ENCODE measurements at places on chromosomes 2 and 18.
A peak's percentile ranks its signal among the peaks of the same experiment; 100 is the strongest.

- DNase-seq: no peak
Observed at GRCh38 chr2:18957909-18958308, 368.5 kb upstream of the NT5C1B start.

DNA sequence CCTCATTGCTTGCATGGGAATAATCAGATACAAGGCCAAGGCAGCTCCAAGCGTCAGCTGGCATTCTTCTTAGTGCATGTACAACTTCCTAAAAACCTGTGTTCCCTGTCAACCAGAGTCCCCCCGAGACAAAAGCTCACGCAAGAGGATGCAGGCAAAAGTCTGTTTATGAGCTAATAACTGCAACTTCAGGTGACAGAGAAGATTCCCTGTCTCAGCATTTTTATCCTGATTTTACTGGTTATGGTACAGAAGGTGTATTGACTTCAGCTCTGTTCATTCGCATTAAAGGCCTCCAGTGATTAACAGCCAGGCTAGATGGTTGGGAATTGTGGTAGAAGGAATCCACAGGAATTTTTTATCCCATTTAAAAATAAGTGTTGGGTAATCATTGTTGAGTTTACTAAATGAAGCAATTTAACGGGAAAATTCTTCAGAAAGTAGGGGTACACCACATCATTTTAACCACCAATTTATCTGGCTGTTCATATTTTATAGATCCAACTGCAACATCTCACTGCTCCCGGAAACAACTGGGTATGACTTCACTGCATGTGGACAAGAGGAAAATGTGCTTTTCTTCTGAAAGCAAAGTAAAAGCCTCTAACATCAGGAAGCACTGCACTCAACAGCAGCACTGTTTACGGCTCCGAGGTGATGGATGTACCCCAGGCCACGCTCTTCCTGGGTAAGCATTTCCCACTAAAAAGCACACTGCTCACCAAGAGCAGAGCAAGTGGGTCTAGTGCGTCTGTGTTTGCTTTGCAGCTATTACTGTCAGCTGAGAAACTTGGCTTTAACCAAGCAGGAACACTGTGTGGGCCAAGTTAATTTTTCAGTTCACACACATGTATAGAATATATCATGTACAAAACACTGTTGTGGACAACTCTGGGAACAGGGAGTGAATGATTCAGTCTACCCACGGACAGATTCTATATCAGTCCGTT lies 31.9 kb downstream of the CCBE1 start:
- no peak for DNase-seq

DNA sequence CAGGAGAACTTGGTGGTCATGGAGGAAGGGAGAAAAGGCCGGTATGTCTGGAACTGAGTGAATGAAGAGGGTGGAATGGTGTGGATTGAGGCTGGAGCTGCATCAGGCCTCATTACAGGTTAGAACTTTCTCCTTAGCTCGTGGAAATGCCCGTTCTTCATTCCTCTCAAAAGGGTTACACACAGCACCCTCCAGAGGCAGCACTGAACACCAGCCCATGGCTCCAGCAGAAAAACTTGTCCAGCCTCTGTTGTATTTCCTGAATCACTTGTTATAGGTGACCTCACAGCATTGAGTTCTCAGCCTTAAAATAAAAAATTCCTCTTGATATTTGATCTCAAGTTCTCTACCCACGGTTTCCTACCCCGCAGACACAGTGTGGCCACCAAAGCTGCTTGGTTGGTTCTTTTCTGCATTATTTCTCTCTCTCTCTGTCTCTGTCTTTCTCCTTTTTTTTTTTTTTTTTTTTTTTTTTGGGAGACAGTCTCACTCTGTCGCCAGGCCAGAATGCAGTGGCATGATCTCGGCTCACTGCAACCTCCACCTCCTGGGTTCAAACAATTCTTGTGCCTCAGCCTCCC lies 89.6 kb downstream of the ITGB1BP1 start:
- DNase-seq: peak; percentile 35

DNA sequence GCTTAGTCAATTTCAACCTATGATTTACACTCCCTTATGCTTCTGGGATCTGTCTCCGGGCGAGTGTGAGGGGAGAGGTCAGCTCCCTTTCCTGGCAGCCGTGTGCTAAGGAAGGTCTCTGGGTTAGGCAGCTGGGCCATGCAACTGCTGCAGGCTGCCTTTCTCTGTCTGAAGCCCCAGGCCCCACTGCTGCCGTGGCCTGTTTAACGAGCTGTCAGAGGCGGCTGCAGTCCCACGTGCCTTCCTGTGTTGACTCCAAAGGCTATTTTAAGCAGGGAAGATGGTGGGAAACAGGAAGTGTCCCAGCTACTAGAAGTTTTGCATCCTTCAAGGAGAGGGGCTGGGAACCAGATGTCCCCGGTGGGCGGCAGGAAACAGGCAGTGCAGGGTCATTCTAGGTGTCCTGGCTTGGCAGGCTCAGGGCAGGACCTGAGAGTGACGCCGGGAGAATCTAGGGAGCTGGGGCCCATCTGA lies 186.4 kb downstream of the TNS1 start:
- DNase-seq: peak; percentile 42

DNA sequence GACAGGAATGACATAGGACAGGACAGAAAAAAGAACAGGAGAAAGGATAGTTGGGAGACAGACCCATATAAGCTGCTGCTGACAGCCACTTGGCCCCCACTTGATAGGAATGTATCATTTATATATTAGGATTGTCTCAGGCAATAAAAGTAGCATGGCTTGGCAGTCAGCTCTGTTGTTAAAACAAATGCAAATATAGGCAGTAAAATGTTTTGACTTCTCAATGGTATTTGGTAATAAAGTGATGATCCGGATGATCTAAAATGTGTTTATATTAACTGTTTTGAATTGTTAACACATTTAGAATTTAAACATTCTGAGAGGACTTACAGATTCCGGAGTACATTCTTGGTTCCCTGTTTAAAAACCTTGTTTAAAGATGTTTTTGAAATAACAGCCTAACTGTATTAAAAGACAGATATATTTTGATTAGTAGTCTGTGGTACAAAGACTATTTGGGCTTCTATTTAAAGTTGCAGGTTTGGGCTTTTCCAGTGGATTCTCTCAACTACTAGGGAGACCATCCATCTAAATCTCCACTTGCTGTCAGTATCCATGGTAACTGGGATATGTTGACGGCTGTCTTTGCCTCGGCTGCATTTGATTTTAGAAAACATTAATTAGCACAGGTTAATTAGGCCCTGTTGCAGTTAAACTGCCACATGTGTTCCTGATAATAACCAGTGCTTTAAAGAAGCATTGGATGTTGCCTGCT lies 147.6 kb downstream of the ESCO1 start:
- no peak for DNase-seq

DNA sequence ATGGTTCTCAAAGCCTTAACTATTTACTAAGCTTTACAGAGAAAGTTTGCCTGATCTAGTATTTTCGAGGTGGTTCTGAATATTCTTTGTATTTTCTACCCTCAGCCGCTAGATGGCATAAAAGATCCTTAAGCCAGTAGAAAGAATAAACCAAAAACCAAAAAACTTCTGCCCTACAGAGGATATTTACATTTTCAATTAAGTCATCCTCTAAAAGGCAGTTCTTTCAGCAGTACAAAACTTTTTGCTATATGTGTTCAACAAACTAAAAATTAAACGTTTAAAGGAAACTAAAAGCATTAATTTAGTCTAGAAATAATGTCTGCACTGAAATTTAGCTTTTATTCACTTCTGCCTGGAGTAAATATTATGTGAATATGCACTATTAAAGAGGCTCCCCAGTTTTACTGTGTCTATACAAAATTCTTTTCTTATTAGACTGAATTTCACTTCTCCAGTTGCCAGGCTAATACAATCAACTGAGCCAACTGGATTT lies 297.5 kb downstream of the PIEZO2 start:
- DNase-seq: no peak

GRCh38 chr2:38634684-38635083 lies 31.2 kb upstream of the GALM start:
- no peak for DNase-seq

DNA sequence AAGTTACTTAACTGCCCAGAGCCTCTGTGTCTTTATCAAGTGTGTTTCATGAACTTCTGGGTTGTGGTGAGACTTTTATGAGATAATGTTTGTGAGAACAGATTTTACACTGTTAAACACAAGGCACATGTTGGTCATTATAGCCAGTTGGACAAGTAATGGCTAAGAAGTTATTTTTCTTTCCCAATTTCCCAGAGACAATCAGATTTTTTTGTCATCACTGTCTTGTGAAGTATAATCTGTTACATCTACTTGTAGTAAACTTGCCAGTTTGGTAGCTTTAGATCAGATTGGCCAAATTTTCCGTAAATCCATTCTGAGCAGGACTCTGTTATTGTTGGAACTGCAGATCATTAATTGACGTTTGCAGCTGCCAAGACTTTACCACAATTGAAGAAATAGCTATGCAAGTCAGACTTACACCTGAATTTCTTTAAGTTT lies 838.8 kb downstream of the SLC4A3 start:
- DNase-seq: no peak

- peak; percentile 4 for DNase-seq
Observed at GRCh38 chr2:240957656-240958365, 40.6 kb upstream of the SNED1 start.

- DNase-seq: no peak
Observed at GRCh38 chr2:237660381-237660900, 33.1 kb downstream of the LRRFIP1 start.

GRCh38 chr2:18046558-18047212 lies 168.2 kb downstream of the KCNS3 start:
- DNase-seq: no peak

- no peak for DNase-seq
Observed at GRCh38 chr2:197078535-197078934, 152.0 kb upstream of the PGAP1 start.

- no peak for DNase-seq
Observed at GRCh38 chr2:62197925-62198633, 2.2 kb downstream of the B3GNT2 start.

DNA sequence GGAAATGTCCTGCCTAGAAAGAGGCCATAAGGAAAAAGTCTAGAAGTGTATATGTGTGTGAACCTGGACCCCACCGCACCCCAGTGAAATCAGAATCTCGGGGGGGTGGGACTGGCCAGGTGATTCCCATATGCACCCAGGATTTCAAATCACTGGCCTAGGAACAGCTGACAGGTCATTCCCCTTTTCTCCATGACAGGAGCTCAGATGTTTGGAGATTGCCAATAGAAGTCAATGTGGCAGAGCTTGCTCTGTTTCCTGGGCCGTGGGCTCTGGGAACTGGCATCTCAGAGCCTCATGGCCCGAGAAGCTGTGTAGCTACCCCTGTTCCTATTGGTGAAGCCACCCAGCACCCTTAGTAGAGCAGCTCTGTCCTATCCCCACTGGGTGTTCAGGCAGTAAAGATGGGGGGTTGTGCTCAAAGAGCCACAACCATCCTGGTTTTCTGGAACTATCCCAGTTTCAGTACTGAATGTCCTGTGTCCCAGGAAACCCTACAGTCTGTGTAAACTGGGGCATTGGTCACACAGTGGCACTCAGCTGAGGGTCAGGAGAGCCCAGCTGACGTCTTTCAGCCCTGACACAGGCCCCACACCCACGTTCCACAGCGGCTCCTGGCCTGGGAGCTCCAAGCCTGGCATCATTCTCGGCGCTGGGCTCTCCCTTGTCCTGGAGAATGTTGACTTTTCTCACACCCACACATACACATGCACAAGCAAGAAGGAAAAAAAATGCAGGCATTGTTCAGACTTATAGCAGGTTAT lies 18.9 kb downstream of the GNLY start:
- DNase-seq: no peak

GRCh38 chr2:222941510-222942032 lies 80.7 kb downstream of the ACSL3 start:
- no peak for DNase-seq

DNA sequence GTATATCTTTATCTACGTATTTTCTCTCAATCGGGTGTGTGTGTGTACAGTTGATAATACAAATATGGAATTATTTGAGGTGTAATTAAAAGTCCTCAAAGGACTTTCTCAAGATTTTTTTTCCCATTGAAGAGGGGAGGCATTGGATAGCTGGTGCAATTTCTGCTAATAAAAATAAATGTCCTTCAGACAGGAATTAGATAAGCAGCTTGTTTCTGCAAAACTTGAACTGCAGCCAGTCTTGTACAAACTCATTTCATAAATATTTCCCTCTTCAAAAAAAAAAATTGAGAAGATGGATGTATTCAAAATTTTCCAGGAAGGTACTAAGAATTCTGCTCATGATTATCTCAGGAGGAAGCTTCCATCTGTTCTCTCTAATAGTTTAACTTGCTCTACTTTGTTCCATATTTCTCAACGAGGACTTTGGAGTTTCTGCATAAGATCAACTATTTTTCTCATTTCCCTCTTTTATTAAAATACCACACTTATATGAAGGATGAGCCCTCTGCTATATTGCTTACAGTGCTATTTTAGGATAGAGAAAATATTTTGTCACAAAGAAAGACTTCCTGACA lies 33.0 kb upstream of the GLS start:
- no peak for DNase-seq

DNA sequence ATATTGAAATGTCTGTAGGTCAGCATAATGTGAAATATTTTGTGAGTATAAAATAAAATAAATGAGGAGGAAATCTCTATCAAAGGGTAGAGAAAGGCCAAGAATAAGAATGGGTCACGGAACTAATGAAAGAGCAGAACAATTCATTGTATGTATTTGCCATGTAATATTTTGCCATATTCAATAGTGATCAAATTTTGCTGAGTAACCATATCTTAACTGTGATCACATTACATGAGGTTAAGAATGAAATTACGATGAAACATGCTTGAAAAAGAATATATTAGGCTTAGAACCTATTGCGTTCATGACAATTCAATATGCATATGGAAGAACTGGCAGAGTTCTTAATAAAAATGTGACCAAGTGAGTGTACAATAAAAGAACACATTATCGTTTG lies 437.2 kb upstream of the NRXN1 start:
- DNase-seq: no peak

GRCh38 chr2:129201696-129202095 lies 777.8 kb upstream of the RAB6C start:
- no peak for DNase-seq

DNA sequence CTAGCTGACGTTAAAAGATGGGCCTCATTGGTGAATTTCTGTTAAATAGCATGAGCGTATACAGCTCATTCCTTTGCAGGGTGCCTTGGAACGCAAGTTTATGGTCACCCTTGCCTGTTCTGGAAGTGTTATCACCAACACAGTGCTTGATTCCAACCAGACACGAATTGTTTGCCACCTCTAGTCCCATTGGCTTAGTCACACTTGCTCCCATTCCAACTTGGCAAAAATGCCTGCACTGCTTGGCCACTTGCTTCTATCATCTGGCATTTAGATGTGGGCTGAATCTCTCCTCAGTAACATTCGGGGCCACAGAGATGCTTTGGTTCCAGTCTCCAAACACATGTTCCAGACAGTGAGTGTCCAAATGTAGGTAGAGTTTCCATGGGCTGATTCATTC lies 27.5 kb upstream of the ACVR1 start:
- DNase-seq: no peak

DNA sequence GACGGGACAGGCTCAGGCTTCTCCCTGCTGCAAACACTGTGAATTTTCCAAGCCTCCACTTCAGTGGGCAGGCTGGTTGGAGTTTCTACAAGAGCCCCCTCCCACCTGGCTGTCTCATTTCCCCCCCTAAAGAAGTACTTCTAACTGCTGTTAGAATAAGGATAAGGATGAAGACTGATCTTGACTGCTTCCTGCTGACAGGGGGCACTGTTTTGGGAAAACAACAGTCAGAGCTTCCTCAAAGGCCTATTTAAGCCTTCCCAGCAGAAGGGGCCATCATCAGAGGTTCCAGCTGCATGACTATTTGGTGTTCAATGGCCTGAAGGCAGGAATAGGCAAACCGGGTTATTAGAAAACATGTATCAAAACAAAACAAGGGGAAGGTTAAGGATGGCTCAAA lies 1162.8 kb downstream of the DSC3 start:
- DNase-seq: no peak

GRCh38 chr2:228433721-228434120 lies 252.2 kb upstream of the SPHKAP start:
- DNase-seq: no peak
